Bladder microvascular endothelial cell (primary cell): ENCODE measurements at places on chromosomes 2 and 18. TPM values are rescaled to one million over a fixed set of nuclear protein-coding genes. Genes with fewer than 3 reads are reported as not detected.

The C2orf80 gene
- total RNA-seq: not detected in 2 replicates

The SNX17 gene
- 99.7 and 119 TPM in 2 replicates for total RNA-seq

The ZBTB7C gene
- total RNA-seq: under 0.01 TPM in 1 of 2 replicates, not detected in the other

The SCYGR4 gene
- total RNA-seq: not detected in 2 replicates

The IL36RN gene
- not detected in 2 replicates for total RNA-seq

The VWC2L gene
- total RNA-seq: not detected in 2 replicates

The CD28 gene
- under 0.01 TPM in 1 of 2 replicates, not detected in the other for total RNA-seq

The CNTNAP5 gene
- total RNA-seq: under 0.01 TPM in 1 of 2 replicates, not detected in the other

The TP53I3 gene
- total RNA-seq: 46.4 and 120 TPM in 2 replicates

The POTEE gene
- 0.16 and 0.63 TPM in 2 replicates for total RNA-seq

The TOGARAM2 gene
- total RNA-seq: 0.13 TPM in 1 of 2 replicates, not detected in the other

The NCOA1 gene
- 4.7 and 17.9 TPM in 2 replicates for total RNA-seq

The RFTN2 gene
- 7.8 and 14.2 TPM in 2 replicates for total RNA-seq

The CCDC178 gene
- 1.4 and 3.9 TPM in 2 replicates for total RNA-seq

The LOXHD1 gene
- 0.06 and 0.16 TPM in 2 replicates for total RNA-seq

The TANK gene
- total RNA-seq: 60.7 and 121 TPM in 2 replicates

The APLF gene
- total RNA-seq: 2.1 and 8.1 TPM in 2 replicates
